Activated CD4-positive, alpha-beta memory T cell treated with anti-CD3 and anti-CD28 coated beads for 36 hours (primary cell): ENCODE measurements at places on chromosomes 12 and 14. TPM values are rescaled to one million over a fixed set of nuclear protein-coding genes. Genes with fewer than 3 reads are reported as not detected.
A peak's percentile ranks its signal among the peaks of the same experiment; 100 is the strongest.

- DNase-seq: no peak
Measured at GRCh38 chr12:76303365-76303764, 44.9 kb downstream of the BBS10 start.

DNA sequence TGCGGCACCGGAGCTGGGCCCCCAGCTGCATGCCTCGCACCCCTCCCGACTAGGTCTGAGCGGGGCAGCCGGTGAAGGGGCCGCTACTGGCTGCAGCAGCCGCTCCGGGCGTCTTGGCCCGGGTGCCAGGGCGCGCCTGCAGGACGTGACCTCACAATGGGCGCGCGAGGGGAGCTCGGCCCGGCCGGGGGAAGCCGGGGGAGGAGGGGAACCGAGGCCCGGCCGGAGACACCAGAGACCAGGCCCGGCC lies 353 bp downstream of the BAG5 start:
- DNase-seq: no peak

DNA sequence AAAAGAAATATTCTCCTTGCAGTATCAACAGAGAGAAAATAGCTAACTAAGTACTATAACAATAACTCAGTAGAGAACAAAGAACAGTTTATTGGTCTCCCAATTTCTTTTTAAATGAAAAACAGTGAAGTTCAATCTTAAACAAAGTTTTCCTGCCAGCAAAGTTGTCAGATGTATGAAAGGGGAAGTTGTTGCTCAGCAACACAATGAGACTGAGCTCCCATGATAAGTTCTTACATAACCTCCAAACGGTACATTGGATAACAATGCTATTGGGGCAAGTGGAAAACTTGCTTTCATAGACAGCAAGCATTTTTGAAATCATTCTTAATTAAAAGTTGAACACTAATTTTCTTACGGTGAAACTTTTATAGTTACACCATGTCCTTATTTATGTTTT lies 94.9 kb downstream of the ALG10B start:
- DNase-seq: no peak

The KRT82 gene
- not detected for total RNA-seq

The NGB gene
- not detected for total RNA-seq

The A2M gene
- total RNA-seq: not detected

- no peak for DNase-seq
Measured at GRCh38 chr14:99321955-99322730, 50.1 kb upstream of the BCL11B start.

The KRT73 gene
- total RNA-seq: not detected

The ZFHX2 gene
- total RNA-seq: 1.4 TPM

DNA sequence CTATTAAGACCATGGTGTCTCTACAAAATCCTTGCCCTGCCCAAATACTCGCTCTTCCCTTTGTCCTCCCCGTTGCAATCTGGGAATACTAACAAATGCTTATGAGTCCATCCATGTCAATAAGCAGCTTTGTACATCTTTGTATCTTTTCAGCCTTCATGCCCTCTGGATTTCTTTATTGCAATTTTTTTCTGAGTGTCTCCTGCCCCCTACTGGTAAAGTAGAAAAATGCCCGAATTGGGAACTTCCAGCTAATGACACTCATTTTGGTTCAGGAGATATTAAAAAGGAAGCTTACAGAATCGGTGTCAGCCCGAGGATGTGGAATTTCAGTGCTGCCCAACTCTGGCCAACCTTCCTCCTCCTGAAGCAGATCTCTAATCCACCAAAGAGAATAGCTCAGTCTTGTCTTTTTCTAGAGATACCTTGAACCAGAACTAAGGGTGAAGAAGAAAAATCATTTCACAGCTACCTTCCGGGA lies 46.0 kb downstream of the SH2B3 start:
- no peak for DNase-seq

- no peak for DNase-seq
Measured at GRCh38 chr14:61184112-61184511, 97.0 kb downstream of the TMEM30B start.

The LALBA gene
- total RNA-seq: not detected

GRCh38 chr12:2722806-2723205 lies 72.0 kb upstream of the FKBP4 start:
- no peak for DNase-seq

The KLRG1 gene
- total RNA-seq: 5.4 TPM

DNA sequence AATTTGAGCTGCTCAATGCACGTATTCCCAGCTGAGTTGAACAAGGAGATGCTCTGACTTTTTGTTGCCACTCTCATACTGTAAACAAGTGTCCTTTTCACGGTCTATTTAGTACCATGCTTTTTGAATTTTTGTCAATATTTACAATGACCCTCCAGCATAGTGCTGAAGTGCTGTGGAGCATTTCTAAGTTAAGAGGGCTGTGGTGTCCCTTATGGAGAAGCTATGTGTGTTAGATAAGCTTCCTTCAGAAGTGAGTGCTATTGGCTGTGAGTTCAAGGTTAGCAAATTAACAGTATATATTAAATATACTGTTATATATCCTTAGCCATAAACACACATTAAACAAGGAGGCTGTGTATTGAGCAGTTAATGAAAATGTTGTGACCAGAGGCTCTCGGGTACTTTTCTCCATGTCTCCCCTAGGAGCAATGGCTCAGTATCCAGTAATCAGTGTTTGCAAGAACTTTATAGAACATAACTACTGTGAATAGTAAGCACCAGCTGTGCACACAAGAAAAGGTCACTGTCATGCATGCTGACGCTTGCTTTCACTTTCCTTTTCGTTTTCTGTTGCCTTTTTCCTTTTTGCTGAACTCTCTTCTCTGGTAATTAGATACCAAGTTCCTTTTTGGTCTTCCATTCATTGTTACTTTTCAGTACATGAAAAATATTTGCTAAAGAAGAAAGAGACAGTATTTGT lies 187.2 kb upstream of the NEDD1 start:
- DNase-seq: peak; percentile 24

The PGF gene
- not detected for total RNA-seq

DNA sequence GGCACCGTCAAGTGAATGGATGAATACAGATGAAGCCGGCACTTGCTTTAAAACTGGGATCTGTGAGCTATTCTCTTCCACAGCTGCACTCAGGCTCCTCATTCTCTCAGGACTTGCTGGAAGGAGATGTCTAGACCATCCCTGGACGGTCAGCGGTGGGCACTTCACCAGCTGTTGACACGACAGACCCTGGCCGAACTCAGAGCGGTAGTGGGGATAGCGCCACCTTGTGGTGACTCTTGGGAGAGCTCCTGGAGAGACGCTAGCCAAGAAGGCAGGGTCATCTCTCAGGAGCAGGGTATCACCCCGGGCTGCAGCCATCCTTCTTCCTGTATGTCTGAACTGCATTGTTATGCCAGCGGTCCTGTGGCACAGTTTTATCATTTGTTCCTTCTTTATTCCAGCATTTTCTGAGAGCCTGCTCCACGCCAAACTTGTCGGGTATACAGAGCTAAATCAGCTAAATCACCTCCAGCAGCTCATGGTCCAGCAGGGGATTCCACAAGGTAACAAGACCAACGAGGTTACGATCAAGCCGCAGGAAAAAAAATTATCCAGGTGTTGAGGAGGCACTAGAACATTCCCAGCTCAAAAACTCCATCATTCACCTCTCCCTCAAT lies 10.0 kb downstream of the WNT1 start:
- peak; percentile 86 for DNase-seq

The AQP5 gene
- total RNA-seq: not detected

DNA sequence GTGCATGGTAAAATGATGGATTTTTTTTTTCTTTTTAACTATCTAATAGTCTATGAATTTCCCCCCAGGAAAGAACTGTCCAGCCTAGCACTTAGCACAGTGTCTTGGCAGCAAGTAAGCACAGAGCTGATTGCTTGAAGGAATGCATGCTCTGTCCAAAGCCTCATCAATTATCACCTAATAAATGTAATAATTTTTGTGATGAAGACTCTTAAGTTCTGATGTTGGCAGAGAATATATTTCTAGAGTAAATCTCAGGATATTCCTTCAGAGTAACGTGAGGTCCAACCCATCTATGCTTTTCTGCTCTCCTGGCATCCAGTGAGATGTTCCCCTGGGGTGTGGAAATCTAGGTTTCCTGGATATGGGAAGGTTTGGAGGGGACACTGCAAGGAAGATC lies 152.4 kb downstream of the TMX1 start:
- no peak for DNase-seq

DNA sequence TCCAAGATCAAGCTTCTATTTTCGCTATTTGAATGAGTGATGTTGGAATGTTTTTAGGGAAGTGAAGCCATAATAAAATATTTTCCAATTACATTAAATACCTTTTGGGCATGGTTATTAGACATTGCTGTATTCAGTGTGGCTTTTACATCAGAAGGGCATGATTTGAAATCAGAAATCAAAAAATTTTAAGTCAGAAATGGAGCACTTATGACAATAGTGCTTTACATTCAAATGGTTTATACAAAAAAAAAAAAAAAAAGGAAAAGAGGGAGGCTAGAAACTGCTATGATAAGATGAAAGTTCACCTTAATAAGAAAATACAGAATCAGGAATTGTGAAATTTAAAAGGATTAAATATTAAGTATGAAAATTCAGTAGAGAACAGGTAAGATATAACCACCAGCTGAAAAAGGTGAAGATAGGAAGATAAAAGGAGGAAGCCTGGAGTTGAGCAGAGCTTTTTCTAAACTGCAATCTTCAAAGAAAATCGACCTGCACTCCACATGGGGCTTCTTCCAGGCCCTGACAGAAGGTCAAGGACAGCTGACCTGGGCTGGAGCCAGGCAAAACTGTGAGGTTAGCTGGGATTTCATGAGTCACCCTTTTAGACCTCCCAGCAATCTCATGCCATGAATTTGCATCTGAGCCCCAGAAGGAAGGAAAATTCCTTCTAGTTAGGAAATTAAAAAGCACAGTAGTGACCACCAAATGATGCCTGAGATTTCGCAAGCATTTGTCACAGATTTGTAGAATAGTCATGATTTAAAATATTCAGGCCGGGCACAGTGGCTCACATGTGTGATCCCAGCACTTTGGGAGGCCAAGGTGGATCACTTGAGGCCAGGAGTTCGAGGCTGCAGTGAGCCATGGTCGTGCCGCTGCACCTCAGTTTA lies 23.4 kb upstream of the BMP4 start:
- DNase-seq: no peak

The BIN2 gene
- 59.1 TPM for total RNA-seq

DNA sequence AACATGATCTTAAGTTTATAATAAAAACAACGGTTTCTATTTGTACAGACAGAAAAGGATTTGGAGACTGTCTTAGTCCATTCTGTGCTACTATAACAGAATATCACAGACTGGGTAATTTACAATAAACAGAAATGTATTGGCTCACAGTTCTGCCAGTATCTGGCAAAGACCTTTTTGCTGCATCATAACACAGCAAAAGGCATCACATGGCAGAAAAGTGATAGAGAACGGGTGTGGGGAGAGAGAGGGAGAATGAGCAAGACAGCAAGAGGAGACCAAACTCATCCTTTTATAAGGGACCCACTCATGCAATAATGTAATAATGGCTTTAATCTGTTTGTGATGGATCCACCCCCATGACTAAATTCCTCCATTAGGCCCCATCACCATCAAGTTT lies 17.0 kb upstream of the NUDT4 start:
- DNase-seq: no peak

GRCh38 chr12:131910302-131911027 lies 16.0 kb downstream of the ULK1 start:
- no peak for DNase-seq

The TMEM106C gene
- 182 TPM for total RNA-seq
